ENCODE measurements at places on chromosomes 4 and X. TPM values are rescaled to one million over a fixed set of nuclear protein-coding genes. Genes with fewer than 3 reads are reported as not detected.

GRCh38 chrX:455673-456072, 69.0 kb upstream of the PPP2R3B start:
- no peak for DNase-seq

The RBM47 gene
- polyA plus RNA-seq = 20.1 TPM

The ZNF157 gene
- 0.25 TPM for polyA plus RNA-seq

DNA sequence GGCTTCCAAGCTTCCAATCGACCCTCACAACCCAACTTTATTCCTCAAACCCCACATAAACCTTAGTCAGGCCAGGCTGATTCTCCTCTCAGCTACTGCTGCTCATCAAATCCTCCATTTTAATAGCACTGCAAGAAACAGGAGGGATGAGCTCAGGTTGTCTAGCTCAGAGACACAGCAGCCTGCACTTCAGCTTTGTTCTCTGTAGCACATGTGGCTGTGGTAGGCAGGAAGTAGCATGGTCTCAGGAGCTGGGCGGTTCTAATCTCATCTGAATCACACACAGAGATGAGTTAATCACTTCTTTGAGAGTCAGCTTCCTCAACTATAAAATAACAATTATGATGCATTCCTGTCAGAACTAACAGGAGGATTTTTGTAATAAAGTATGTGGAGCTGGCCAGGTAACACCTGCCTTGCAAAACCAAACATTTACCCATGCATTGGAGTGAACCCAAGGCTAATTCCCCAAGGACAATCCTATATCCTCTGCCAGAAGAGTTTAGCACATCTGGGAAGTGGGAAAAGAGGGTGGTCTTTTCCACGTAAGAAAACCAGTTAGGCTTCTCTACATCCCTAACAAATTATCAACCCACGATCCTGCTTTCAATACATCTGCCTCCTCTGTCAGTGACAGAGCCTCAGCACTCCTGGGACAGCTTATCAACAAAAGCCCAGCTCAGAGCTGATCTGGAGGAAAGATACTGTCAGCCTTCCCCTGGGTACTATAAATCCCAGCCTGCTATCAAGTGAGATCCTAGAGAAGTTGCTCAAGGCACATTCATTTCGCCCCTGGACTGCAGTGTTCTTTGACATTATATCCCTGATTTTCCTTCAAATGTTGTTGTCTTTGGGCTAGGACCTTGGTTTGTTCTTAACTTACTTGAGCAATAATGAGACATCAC, 32.8 kb downstream of the ELOVL6 start:
- DNase-seq = no peak

The DCX gene
- 29.3 TPM for polyA plus RNA-seq

GRCh38 chr4:44678094-44679041, at the start of gene GUF1:
Gene GUF1, plus strand, starts transcription at chr4:44678420. Its CDS starts 203 bp downstream, at chr4:44678623.
- peak; percentile 94 for DNase-seq

- DNase-seq = peak; percentile 48
Measured at GRCh38 chr4:40908702-40909362, 159.1 kb downstream of the NSUN7 start.

The IGFBP7 gene
- 126 TPM for polyA plus RNA-seq

DNA sequence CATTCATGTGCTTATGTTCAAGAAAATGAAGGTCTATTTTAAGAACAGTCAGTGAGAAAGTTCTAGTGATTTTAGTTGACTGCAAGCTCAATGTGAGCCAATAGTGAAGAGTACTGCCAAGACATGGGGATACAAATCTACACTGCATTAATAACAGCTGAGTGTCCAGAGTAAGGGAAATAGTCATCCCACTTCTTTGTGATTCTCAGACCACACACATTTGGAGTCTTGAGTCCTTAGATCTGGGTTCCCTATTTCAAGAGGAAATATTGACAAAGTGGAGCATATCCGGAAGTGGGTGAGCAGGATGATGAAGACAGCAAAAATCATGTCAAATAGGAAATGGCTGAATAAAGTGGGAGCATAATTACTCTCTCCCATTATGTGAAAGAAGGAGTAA, 171.1 kb downstream of the LARP7 start:
- DNase-seq = peak; percentile 71

The PFKFB1 gene
- 0.49 TPM for polyA plus RNA-seq

The ABCG2 gene
- polyA plus RNA-seq = 5.7 TPM

- DNase-seq = no peak
Measured at GRCh38 chr4:10045481-10045880, 24.2 kb upstream of the SLC2A9 start.

DNA sequence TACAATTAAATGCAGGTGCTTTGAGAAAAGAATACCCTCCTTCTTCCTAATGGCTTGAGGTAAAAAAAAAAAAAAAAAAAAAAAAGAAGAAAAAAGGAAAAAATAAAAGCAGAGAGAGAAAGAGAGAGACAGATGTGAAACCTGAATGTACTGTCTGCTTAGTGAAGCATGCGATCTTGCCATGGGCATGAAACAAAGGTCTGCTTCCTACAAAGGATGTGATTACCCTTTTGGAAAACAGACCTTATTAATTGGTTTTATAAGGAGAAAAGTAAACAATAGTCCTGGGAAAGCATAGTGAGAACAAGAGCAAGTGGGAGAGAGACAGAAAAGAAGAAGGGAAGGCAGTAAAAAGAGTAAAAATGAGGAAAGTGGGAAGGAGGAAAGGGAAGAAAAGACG, 526.1 kb upstream of the PABPC4L start:
- no peak for DNase-seq

GRCh38 chr4:38976308-38976707, 55.9 kb downstream of the TMEM156 start:
- no peak for DNase-seq

The TRIM75 gene
- polyA plus RNA-seq = not detected

- no peak for DNase-seq
Measured at GRCh38 chr4:35793766-35794165, 450.5 kb downstream of the ARAP2 start.

The ARAP2 gene
- polyA plus RNA-seq = 2.9 TPM

The FAM184B gene
- polyA plus RNA-seq = 7.7 TPM

DNA sequence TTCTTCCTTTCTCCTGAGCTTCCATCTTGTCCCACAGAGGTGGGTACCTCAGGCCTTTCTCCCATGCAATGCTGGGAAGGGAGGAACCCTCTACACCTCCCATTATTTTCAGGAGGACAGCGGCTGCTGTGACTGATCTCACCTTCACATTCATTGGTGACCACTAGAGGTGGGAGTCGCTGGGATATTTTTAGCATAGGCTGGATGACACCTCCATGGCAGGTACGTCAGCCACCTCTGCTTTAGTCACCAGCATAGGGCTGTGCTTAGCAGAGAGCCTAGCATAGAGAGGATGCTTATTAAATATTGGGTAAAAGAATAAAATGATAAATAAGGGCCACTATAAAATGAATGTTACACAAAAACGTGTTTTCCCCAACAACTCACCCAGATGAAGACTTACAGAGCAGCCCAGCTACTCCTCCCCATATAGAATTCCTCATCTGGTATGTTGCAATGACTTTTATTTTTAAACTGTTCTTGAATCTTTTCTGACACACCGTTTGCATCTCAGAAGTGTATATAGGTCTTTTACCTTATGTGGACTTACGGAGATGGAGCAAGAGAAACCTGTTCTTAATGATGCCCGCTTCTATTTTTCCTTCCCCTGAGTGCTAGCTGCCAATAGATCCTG, 60.9 kb upstream of the SORBS2 start:
- DNase-seq = no peak

GRCh38 chr4:8497762-8498161, 57.2 kb downstream of the TRMT44 start:
- DNase-seq = no peak

DNA sequence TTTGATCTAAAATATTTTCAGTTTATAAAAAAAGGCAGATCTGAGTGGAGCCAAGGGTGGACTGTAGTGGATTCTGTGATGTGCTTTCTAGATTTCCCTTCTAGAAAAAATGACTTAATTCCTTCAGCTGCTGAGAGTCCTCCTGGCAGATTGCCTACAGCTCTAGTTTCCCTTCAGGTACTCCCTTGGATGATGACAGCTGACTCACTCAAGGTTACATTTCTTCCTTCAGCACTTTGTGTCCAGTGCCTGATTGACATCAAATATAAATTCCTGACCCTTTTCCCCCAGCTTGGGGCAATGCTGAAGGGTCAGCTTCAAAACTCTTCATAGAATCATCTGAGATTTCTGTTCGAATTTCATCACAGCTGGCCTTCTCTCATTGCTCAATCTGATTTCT, 161.7 kb downstream of the EMCN start:
- DNase-seq = no peak

DNA sequence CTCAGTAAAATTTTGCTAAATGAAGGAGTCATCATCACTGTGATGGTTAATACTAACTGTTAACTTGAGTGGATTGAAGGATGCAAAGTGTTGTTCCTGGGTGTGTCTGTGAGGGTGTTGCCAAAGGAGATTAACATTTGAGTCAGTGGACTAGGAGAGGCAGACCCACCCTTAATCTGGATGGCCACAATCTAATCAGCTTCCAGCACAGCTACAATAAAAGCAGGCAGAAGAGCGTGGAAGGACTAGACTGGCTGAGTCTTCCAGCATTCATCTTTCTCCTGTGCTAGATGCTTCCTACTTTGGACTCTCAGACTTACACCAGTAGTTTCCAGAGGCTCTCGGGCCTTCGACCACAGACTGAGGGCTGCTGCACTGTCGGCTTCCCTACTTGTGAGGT, 21.3 kb upstream of the WDR44 start:
- no peak for DNase-seq

The NDNF gene
- polyA plus RNA-seq = 2.3 TPM

GRCh38 chr4:33931026-33931425, 2313.3 kb downstream of the ARAP2 start:
- no peak for DNase-seq

GRCh38 chr4:149755969-149756368, 59.7 kb downstream of the IQCM start:
- DNase-seq = no peak

The IBSP gene
- polyA plus RNA-seq = not detected

DNA sequence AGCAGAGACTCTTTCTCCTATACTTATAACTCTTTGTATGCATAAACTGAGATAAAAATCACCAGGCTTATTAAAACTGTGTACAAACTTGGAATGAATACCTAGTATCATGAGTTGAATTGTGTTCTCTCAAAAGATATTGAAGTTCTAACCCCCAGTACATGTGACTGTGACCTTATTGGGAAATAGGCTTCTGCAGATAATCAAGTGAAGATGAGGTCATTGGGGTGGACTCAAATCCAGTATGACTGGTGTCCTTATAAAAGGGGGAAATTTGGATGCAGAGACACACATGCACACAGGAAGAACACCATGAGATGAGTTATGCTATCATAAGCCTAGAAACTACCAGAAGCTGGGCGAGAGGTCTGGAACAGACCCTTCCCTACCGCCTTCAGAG, 26.2 kb downstream of the ZNF827 start:
- DNase-seq = no peak

The SERPINA7 gene
- 0.32 TPM for polyA plus RNA-seq

DNA sequence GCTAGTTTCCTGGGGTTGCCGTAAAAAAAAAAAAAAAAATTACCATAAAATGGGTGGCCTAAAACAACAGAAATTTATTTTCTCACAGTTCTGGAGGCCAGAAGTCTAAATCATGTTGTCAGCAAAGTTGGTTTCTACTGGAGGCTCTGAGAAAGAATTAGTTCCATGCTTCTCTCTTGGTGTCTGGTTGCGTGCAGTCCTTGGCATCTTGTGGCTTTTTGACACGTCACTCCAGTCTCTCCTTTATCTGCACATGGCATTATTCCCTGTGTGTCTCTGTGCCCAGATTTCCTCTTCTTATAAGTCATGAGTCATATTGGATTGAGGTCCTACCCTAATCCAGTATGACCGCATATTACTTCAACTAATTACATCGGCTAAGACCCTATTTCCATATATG, 38.7 kb downstream of the SPATA4 start:
- no peak for DNase-seq

- DNase-seq = no peak
Measured at GRCh38 chrX:69073241-69073640, 92.0 kb downstream of the PJA1 start.

DNA sequence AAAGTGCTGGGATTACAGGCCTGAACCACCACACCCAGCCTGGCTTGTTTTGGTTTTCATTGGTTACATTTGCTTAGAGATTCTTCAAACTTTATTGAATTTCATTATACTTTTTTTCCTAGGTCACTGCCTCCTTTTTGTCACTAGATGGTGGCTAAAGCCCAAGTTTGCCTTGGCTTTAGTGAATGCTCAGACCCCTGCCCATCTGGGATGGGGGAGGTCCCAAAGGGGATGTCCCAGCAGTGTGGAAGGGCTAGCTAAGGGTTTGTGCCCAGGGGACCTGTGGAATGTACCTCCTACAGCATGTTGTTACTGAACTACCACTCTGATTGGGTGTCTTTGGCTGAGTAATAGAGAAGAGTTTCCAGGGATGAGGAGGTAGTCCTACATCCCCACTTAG, 58.4 kb downstream of the CEP135 start:
- no peak for DNase-seq

The CRMP1 gene
- polyA plus RNA-seq = not detected

DNA sequence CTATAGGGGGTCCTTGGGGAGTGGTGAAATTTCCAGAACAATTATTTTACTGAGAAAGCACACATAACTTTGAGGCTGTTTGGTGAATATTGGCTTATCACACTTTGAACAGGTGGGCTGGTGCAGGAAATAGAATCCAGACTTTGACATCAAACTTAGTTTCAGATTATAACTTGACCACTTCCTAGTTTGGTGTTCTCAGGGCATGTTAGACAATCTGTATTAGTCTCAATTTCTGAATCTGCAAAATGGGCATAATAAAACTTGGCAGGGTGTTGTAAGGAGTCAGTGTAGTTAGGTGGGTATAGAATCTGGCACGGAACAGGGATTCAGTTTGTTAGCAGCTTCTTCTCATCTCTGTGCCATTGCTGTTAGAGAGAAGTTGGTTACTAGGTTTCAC, 43.3 kb upstream of the MBNL3 start:
- DNase-seq = no peak

The MED12 gene
- polyA plus RNA-seq = 38.3 TPM

DNA sequence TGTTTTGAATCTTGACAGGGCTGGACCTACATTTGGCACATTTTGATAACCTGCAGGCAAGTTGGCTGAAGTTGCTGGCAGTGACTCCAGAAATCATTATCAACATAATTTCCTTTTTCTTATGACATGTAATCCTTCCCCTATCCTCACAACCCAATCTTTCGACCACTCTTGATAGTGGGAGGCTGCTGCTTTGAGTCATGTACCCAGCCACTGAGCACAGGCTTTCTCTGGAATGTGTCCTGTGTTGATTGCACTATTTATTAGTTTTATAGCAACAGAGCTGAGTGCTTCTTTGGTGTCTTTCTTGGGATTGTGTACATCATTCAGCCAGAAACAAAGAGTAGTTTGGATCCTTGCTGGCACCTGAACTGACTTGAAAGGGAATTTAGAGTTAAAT, 183.1 kb upstream of the LEF1 start:
- DNase-seq = no peak

The VCX3B gene
- polyA plus RNA-seq = 0.14 TPM

GRCh38 chr4:38210396-38211114, 250.4 kb downstream of the PTTG2 start:
- DNase-seq = no peak
